ENCODE measurements at places on chromosomes 3 and 15. TPM values are rescaled to one million over a fixed set of nuclear protein-coding genes. Genes with fewer than 3 reads are reported as not detected.

DNA sequence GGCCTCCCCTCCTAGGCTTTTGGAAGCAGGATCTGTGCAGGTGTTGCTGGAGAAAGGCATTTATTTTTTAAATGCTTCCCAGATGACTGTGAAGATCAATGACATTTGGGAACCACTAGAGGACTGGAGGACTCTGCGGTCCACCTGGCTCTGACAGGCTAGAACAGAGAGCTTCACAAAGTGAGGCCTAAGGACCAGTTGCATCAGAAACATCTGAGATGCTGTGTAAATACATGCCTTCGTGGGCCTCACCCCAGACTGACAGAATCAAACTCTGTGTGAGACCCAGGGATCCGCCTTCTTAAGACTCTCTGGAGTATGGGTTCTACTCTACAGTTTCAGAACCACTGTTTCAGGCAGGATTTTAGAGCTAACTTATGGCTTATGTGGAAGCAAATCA, 105.0 kb upstream of the ICE2 start:
- no peak for DNase-seq

- DNase-seq, result no peak
Observed at GRCh38 chr3:119524931-119525662, 26.8 kb downstream of the TIMMDC1 start.

GRCh38 chr3:129892857-129893580, 492 bp downstream of the TMCC1 start:
- no peak for DNase-seq

GRCh38 chr15:77816983-77817382, 184.3 kb upstream of the LINGO1 start:
- no peak for DNase-seq

- no peak for DNase-seq
Observed at GRCh38 chr3:4938281-4938982, 40.8 kb upstream of the BHLHE40 start.

DNA sequence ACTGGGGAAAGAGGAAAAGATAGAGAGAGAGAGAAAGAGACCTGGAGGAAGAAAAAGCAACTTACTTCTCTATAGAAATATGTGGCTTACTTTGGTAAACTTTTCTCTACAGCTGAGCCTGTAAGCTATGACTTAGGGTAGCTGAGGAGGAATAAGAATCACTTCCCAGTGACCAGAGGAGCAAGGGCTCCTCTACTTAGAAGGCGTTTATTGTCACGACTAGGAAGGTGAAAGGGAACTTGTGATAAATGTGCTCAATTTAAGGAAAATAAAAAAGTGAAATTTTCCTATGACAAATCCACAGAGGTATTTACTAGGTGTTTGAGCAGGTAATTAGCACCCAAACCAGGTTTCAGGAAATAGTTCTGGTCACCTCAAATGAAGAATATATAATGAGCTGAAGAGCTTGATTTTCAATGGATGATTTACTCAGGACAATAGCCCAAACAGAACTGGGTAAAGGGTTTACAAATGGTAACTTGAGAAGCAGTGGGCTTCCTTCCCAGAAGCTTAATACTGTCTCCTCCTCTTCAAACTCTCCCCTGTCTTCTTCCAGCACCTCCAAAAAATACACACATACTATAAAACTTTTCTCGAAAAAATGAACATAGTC, 46.1 kb downstream of the SOX2 start:
- DNase-seq, result no peak

DNA sequence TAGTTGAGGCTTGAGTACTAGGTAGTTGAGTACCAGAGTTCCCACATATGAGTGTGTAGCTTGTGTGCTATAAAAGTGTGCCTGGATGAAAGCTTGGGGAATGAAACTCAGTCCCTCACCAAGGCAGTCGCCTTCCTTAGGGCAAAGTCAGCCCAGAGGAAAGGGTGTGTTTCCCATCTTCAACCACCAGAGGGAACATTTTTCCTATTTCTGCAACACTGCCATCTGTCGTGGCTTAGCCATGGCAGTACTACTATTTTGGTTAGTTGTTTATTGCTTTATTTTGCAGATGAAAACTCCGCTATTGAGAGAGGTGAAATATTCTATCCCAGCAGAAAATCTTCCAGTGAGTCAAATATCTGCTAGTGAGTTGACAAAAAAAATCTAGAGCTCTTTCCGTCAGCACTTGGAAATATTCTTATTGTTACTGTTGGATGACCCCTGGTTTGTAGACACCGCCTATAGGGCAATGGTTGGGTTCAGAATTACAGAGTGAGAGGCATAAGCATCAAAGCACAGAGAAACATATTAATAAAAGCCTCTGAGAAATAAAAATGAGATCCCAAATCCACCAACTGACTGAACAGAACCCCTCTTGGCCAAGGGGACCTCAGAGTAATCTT, 239.9 kb downstream of the CPNE4 start:
- peak; percentile 70 for DNase-seq

DNA sequence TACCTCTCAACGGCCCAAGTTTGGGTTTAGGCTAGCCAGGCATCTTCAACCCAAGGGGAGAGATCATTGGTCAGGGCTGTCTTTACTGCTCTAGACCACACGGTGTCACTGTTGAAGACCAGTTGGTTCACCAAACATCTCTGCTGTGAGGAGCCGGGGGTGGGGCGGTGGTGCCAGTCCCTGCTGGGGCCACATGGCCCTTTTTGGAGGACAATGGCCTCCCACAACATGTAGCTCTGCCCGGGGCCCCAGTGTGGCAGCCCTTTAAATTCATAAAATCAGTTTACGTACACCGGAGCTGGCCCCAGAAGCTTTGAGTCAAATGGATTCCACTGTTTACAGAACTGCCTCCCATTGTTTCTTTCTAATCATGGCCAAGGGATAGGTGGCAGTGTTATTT, 19.1 kb upstream of the TM4SF18 start:
- peak; percentile 74 for DNase-seq

- no peak for DNase-seq
Observed at GRCh38 chr3:6697285-6697684, 163.6 kb upstream of the GRM7 start.

GRCh38 chr3:13242364-13242737, 169.1 kb upstream of the IQSEC1 start:
- no peak for DNase-seq

GRCh38 chr15:70283511-70283910, 185.8 kb upstream of the TLE3 start:
- DNase-seq, result no peak

DNA sequence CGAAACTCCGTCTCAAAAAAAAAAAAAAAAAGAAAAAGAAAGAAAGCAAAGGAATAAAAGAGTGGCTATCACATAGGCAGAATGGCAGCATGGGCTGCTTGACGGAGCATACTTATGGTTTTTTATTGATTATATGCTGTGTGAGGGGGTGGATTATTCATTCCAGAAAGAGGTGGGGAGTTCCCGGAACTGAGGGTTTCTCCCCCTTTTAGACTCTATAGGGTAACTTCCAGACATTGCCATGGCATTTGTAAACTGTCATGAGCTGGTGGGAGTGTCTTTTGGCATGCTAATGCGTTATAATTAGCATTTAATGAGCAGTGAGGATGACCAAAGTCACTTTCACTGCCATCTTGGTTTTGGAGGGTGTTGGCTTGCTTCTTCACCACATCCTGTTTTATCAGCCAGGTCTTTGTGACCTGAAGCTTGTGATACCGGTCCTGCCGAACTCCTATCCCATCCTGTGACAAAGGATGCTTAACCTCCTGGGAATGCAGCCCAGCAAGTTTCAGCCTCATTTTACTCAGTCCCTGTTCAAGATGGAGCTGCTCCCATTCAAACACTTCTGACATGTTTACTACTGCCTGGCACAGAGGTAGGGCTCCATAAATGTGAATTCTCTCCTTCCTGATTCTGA, 15.8 kb upstream of the ABHD17C start:
- peak; percentile 17 for DNase-seq

The ADGRG7 gene
- 34.1 TPM for total RNA-seq

The BDH1 gene
- total RNA-seq, result 62.9 TPM

The CHRNA7 gene
- total RNA-seq, result 4.0 TPM

The RARB gene
- 30.7 TPM for total RNA-seq

The CHRM5 gene
- not detected for total RNA-seq

The ADPGK gene
- 71.1 TPM for total RNA-seq

The TUSC2 gene
- 30.0 TPM for total RNA-seq

The DAPK2 gene
- total RNA-seq, result 7.3 TPM
